ENCODE measurements at places on chromosomes 11 and 22.

DNA sequence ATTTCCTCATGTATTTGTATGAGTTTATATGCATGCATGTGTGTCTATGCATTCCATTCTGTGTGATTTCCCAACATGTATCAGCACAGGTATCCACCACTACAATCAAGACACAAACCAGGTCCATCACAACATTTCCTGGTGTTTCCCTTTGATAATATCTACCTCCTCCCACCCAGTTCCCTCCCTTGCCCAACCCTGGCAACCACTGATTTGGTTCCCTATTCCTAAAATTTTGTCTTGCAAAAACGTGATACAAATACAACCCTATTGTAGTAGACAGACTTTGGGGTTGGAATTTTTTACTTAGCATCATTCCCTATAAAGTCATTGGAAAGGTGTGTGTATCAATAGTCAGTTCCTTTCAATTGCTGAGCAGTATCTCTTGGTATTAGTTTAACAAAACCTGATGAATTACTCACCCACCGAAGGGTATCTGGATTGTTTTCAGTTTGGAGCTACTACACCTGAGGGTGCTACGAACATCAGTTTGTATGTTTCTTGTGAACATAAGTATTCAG lies 51.8 kb upstream of the IGLL5 start:
- no peak for DNase-seq

GRCh38 chr11:2736577-2737225 lies 36.9 kb upstream of the KCNQ1OT1 start:
- DNase-seq = no peak

DNA sequence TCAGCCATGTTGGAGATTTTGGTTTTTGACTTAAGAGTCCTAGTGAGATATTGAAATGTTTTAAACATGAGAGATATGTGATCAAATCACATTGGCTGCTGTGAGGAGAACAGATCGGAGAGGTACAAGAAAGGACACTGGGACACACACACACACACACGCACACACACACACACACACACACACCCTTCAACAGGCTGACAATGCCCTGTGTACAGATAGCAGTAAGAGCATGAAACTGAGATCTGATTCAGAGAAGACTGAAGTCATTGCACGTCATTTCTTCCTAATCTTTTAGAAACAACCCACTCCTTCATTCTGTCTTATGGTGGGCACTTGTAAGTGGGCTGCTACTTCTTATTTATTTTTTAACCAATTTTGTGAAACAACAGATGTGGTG lies 200.5 kb upstream of the E2F8 start:
- DNase-seq = no peak

DNA sequence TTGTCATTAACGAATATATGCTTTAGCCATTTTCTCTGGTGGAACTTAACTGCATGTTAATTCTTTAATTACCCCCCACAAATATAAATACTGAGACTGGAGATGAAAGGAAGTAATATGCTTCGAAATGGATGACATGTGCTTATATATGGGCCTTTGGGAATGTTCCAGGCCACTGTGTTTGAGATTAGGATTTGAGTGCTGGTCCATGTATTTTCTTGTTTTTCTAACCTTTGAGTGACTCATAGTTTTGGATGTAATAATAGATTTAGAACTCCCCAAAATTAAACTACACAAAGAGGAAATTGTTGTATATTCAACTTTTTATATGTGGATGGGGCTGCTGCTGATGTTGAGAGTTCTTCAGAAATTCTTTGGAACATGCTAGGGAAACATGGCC lies 54.2 kb downstream of the EXT2 start:
- DNase-seq = no peak

GRCh38 chr11:61164606-61165424 lies 3.6 kb upstream of the VPS37C start:
- DNase-seq = no peak

DNA sequence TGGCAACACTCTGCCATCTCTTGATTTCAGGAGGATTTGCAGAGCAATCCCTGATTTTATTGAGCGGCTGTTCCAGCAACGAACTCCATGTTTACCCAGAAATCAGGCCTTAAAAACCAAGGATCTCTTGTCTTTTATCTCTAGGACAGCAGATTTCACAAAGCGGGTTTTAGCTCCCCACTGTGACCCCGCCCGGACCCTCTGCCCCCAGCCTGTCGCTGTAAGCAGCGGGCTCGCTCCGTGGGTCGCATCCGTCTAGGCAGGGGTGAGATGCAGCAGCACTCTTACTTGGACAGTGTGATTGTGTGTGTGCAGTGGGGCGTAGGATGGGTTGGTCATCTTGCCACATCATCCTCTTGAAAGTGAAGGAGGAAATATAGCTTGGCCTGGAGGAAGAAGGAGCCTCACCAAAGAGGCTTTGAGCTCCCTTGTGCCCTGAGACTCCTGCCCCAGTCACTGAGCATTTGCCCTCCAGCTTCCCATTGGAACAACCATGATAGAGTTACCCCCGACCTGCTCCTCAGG lies 189.2 kb upstream of the TBCEL start:
- DNase-seq = no peak

DNA sequence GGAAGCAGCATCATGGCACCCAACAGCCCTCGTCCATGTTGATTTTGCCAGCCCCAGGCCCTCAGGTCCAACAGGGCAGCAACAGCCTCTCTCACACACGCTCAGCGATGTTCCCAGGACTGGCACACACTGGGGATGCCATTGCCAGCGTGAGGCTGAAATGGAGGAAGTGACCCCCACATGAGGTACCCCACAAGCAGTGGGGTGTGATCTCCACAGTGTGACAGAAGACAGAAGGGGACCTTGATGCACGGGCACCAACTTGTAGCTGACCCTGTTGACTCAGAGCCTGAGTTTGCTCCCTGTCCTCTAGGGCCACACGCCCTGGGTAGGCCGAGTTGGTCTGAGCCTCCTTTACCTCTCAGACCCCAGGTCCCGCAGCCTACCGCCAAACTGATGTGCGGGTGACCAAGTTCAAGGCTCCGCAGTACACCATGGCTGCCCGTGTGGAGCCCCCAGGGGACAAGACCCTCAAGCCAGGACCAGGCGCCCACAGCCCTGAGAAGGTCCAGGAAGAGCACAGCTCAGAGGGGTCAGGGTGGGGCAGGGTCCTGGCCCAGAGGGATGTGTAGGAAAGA lies 6.2 kb downstream of the SCGB1C1 start:
- DNase-seq = no peak

- DNase-seq = no peak
Measured at GRCh38 chr11:1150769-1151365, 6.9 kb upstream of the MUC5AC start.

DNA sequence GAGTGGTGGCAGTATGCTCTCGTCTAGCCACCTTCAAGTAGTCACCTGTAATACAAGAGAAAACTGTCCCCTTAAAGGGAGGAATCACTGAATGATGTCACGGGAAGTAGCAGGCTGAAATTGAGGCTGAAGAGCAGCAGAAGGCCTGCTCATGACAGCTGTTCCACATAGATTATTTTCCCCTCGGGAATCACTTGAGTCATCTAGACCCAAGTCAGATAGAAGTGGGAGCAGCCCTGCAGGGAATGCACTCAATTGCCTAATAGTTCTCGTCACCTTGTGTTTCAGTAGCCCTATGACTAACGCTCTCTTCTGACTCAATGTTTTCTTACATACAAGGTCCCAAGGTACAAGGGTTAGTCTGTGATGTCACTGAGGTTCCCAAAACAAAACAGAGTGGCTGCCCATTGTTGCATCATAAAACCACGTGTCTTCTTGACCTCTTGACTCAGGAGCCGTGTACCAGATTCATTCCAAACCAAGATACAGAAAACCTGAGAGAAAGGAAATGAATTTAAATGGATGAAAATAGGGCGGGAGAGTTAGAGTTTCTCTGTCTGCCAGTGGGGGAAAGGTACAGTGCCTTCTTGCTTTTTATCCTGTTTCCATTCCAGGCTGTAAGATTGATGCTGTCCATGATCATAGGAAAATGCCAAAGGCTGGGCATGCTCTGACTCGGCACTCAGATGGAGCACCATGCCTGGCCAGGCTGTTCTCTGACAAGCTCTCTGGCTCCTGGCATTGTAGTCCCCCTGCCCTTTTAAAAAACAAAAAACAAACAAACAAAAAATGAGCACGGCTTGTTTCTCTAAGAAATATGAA lies 21.6 kb upstream of the C11orf96 start:
- no peak for DNase-seq

- DNase-seq = no peak
Measured at GRCh38 chr11:14374922-14375830, 16.2 kb upstream of the RRAS2 start.

- no peak for DNase-seq
Measured at GRCh38 chr11:120182372-120182771, 28.5 kb upstream of the OAF start.

DNA sequence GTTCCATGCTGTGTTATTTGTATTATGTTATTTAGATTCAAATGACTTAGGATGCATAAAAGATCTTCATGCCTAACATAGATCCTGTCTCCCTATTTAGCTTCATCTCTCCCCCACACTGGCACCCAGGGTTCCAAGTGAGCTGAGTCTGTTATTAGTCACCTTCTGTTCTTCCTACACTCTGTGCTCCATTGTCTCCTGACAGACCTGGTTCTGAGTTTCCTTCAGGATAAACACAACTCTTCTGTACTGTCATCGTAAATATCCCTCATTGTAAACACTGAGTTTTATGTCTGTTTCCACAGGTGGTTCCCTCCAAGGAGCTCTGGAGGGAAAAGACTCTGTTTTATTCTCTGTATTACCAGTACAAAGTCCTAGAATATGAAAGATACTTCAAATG lies 8.7 kb downstream of the MMP26 start:
- DNase-seq = no peak

DNA sequence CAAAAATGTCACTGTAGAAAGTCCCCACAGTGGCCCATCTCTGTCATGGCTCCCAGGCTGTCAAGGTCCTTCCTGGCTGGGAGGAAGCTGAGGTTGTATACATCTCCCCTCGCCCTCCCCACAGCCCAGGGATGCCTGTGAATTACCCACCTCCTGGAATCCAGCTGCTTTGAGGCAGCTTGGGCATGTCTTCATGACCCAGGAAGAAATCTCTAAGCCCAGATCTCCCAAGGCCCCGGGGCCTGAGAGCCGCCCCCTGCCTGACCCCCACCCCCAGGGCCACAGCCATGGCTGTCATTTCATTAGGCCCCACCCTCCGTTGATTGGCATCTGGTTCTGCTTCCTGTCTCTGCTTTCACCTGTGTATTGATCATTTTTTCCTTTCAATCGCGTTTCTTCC lies 207.5 kb downstream of the TBC1D22A start:
- no peak for DNase-seq

- no peak for DNase-seq
Measured at GRCh38 chr11:95831198-95831883, 41.0 kb downstream of the CEP57 start.

GRCh38 chr11:73308961-73309919 lies 1.2 kb downstream of the ARHGEF17 start:
- no peak for DNase-seq

GRCh38 chr11:76596652-76597051 lies 73.9 kb downstream of the LRRC32 start:
- no peak for DNase-seq

DNA sequence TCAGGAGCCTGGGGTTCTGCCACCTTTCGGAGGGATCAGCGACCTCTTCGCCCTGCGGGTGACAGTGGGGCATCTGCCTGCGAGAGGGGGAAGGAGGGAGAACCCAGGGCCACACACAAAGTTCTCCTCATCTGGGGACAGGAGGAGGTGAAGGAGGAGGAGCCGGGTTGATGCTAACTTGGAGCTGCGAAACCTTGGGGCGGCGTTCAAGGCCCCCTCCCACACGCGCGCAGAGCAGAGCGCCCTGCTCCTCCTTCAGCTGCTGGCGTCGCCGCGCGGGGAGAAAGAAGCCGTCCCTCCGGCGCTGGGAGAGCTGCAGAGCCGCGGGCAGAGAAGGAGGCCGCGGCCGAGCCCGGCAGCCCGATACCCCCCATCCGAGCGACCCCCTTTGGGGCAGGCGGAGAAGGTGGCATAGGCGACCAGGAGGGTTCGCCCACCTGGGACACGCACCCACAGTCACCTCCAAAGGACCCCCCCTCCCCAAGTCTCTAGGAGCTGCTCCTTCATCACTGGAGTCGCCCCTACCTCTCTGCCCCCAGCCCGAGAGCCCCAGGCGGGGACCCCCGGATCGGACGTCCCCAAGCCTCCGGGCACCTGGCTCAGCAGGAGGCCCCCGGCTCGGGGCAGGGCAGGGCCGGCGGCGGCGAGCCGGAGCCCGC lies at the start of gene RASD2:
Gene RASD2 (plus strand): TSS at position 237 of the 659 bp plus-strand sequence. CDS start 5,979 bp downstream, outside the sequence.
- DNase-seq = no peak

- no peak for DNase-seq
Measured at GRCh38 chr11:28464252-28464867, 356.2 kb downstream of the METTL15 start.

DNA sequence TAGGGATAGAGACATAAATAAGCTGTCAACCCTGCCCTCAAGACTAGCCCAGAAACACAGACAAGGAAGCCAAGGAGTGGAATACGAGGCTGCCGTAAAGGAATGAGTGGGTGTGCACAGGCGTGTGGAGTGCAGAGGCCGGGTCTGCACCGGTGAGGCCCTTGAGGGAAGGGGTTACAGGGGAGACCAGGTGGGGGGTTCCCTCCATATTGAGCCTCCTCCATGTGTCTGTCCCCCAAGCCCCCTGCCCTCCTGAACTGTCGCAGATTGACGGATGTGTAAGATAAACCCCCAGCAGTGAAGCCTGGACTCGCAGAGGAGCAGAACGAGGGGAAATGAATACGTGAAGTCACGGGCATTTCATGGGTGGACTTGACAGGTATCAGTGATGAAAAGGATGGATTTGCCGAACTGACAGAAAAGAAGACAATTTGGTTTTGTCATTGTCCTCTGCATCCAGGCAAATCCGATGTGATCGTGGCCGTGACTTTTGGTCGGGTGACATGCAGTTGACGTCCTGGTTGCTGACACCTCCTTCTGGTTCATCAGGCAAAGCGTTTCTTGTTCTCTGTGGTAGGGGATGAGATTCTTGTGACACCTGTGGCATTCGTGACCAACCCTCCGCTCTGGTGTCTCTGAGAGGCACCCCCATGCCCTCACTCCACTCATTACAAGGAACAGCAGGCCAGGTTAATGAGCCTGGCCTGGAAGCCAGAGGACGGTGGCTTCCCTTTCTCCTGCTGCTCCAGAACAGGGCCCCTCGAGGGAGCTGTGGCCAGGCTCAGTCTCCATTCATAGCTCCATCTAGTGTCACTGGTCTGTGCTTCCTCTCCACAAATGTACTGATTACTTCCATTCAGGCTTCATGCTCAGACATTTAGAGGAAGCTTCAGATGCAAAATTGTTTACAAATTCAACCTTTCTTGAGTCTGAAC lies 223.1 kb upstream of the B3GAT1 start:
- no peak for DNase-seq

DNA sequence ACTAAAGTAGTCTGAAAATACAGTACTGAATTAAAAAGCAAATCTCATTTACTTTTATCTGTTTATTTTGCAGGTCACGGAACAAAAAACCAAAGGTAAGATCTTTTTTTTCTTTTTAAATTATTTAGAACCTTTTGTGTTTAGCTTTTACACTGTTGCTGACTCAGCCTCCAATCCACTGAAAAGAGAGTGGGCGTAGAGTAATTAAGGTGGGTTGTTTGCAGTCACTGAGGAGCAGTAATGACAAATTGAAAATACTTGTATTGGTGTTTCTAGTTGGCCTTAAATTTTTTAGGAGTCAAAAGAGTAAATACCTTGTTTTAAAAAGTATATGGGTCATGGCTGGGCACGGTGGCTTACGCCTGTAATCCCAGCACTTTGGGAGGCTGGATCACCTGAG lies 73.4 kb downstream of the TNRC6B start:
- DNase-seq = no peak

- no peak for DNase-seq
Measured at GRCh38 chr11:76256448-76256847, 50.1 kb upstream of the WNT11 start.

GRCh38 chr11:45333001-45333971 lies 47.1 kb upstream of the SYT13 start:
- DNase-seq = no peak

Data from activated CD8-positive, alpha-beta memory T cell treated with anti-CD3 and anti-CD28 coated beads for 1 hour (primary cell).